Anterior cingulate cortex (tissue), 58 donors: ENCODE measurements at places on chromosomes 2 and 18.

DNA sequence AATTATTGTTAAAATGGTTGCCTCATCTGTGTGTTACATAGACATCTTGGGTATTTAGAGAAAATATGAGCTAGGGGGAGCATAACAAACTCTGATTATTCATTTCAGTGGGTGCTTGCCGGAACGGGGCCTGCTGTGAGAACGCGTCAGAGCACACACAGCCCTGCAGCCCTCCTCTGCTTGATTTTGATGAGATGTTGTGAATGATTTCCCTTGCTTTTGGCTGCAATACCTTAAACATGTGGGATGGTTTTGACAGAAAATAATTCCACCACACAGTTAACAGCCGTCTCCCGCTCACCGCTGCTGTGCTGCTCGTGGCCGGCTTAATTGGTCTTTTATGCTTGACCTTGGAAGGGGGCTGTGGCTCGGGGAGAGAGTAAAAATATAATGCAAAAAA lies 49.9 kb upstream of the TXNDC2 start:
- DNase-seq, result no peak

GRCh38 chr2:169110916-169111315 lies 41.6 kb downstream of the DHRS9 start:
- no peak for DNase-seq

DNA sequence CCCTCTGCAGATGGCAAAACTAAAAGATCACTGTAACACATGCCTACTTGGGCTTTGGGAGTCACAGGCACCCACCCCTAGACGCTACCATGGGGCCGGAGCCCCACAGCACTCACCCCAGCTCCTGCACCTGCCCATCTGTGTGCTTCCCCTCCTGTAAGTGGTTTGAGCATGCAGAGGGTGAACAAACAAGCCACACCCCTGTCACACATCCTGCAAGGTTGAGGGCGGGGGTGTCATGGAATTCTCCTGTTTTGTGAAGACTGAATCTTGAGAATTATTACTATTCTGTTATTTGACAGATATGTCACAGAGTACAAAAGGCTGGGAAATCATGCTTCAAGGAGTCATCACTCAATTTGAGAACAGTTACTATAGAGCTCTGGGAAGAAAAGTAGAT lies 60.9 kb downstream of the RFTN2 start:
- no peak for DNase-seq

DNA sequence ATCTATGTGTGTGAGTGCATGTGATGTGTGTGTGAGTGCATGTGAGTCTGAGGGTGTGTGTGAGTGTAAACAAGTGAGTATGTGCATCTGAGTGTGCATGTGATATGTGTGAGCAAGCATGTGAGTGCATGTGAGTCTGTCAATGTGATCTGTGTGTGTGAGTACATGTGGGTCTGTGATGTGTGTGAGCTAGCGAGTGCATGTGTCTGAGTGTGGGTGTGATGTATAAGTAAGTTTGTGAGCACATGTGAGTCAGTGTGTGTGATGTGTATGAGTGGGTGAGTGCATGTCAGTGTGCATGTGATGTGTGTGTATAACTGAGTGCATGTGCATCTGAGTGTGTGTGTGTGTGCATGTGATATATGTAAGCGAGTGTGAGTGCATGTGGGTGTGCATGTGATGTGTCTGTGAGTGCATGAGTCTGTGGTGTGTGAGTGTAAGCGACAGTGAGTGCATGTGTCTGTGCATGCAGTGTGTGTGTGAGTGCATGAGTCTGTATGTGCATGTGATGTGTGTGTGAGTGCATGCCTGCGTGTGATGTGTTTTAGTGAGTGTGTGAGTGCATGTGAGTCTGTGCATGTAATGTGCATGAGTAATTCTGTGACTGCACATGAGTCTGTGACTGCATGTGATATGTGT lies 44.1 kb downstream of the COPS8 start:
- DNase-seq, result no peak

DNA sequence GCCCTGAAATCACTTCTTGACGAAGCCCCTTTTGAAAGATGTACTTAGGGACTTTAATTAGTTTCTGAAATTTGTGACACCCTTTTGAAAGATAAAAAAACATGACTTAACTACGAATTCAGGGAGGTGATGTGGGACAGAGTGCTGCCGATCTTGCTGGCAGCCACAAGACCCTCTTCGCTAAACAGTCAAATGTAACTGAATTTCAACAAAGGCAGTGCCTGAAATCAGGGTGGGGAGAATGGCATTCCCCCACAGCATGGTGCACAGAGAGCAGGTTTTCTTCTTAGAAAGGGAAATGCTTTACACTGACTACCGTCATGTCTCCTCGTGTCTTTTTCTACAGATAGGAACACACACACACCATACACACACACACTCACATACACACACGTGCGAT lies 640.2 kb upstream of the POU3F3 start:
- no peak for DNase-seq

GRCh38 chr2:39693245-39693644 lies 27.5 kb downstream of the TMEM178A start:
- no peak for DNase-seq

GRCh38 chr2:68726608-68727367 lies 7.8 kb upstream of the ARHGAP25 start:
- no peak for DNase-seq

- DNase-seq, result no peak
Measured at GRCh38 chr2:176162911-176163671, 6.0 kb downstream of the HOXD3 start.

- DNase-seq, result no peak
Measured at GRCh38 chr2:8222979-8223694, 458.7 kb upstream of the ID2 start.

DNA sequence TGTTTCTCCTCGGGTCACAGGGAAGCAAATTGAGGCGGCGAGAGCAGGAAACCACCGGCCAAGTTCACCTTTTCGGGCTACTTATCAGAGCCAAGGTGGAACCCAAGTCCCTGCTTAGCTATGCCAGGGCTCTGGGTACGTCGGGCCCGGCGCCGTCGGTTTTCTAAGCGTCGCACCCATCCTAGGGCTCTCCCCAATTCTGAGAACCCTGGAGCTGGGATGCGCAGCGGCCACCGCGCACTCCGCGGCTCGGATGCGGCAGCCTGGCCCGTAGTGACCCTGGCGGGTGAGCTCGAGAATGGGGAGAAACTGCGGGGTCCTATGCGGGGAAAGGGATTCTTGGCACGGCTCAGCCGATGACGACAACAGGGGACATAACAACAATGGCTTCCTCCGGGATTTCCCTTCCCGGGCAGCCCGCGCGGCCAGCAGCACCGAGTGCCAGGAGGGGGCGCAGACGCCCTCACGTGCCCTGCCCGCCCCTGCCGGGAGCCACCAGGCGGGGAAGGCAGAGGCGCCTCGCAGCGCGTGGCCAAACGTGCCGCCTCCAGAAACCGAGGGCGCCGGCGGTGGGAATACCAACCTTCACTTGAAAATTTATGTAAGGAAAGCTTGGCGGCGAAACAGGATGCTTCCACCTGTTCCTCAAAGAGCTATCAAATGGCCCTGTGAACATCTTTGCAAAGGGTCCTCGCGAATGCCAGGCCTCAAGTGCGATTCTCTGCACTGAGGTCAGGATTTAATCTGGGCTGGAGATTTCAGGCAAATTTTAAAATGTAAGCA lies 2.1 kb upstream of the SLC30A3 start:
- no peak for DNase-seq

GRCh38 chr2:160394153-160394552 lies 99.5 kb downstream of the RBMS1 start:
- no peak for DNase-seq

- DNase-seq, result no peak
Measured at GRCh38 chr2:29765721-29766120, 155.7 kb downstream of the ALK start.

- DNase-seq, result no peak
Measured at GRCh38 chr2:217741381-217741955, 261.3 kb downstream of the TNS1 start.

- no peak for DNase-seq
Measured at GRCh38 chr2:181540421-181540820, 83.2 kb downstream of the ITGA4 start.

GRCh38 chr2:38066421-38067115 lies 9.4 kb downstream of the CYP1B1 start:
- DNase-seq, result no peak

- no peak for DNase-seq
Measured at GRCh38 chr2:216426166-216426777, 14.0 kb downstream of the SMARCAL1 start.

DNA sequence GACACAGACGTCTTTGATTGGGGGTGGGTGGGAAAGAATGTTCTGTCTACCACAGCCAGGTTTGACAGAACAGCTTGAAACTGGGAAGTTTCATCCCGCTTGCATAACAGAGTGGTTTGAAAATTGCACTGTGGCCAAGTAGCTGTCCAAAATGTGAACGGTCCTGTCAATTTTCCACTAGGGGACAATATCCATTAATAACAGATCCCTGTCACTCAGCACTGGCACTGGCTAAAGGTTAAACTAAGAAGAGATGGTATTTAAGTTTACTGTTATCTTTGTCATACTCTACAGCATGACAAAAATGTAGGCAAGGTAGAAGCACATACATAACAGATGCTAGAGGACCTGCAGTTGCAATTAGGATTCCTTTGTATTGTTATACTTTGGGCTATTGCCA lies 55.6 kb upstream of the ACMSD start:
- DNase-seq, result no peak

DNA sequence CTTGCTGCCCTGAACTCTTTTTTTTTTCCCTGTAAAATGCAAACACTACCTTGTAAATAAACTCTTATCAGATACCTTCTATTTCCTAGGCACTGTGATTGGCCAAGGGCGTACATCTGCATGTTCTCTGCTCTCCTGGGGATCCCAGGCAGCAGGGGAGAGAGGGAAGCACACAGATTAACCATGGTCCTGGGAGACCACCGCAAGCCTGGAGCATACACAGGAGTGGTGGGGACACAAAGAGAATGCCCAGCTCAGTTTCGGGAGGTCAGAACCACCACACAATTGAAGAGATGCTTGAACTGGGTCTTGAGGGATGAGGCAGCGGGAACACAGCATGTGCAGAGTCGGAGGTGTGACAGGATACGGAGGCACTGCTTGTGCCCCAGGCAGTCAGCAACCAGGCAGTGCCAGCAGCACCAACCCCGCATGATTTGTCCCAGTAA lies 2.1 kb downstream of the GREB1 start:
- no peak for DNase-seq

- no peak for DNase-seq
Measured at GRCh38 chr2:239298116-239298804, 102.6 kb downstream of the HDAC4 start.

DNA sequence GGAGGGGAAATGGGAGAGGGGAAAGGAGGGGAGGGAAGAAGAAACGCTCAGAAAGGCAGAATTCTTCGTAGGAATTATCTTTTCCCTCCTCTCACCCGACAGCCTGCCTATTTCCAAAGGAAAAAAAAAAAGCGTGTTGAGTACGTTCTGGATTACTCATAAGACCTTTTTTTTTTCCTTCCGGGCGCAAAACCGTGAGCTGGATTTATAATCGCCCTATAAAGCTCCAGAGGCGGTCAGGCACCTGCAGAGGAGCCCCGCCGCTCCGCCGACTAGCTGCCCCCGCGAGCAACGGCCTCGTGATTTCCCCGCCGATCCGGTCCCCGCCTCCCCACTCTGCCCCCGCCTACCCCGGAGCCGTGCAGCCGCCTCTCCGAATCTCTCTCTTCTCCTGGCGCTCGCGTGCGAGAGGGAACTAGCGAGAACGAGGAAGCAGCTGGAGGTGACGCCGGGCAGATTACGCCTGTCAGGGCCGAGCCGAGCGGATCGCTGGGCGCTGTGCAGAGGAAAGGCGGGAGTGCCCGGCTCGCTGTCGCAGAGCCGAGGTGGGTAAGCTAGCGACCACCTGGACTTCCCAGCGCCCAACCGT lies at the start of gene GAD1:
Gene GAD1 (plus strand): TSS at position 384 of the 589 bp plus-strand sequence. CDS start 1,705 bp downstream, outside the sequence.
- peak; percentile 51 for DNase-seq

GRCh38 chr2:31269087-31269486 lies 35.1 kb downstream of the EHD3 start:
- DNase-seq, result no peak

DNA sequence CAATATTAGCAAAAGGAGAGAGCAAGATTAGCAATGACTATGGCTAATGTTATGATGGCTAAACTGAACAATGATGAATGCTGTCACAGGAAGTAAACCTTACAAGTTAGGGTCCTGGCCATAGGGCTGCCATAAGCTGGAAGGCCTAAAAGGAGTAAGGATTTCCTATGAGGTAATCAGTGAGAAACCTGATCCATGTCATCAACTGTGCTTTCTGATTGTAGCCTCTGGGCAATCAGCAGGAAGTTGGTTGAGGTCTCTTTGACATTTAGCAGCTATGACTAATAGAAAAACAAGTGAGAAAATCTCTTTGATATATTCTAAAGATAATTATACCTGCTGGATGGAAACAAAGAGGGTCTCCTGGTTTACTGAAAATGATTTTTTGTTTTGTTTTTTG lies 193.0 kb downstream of the RAB3GAP1 start:
- DNase-seq, result no peak

DNA sequence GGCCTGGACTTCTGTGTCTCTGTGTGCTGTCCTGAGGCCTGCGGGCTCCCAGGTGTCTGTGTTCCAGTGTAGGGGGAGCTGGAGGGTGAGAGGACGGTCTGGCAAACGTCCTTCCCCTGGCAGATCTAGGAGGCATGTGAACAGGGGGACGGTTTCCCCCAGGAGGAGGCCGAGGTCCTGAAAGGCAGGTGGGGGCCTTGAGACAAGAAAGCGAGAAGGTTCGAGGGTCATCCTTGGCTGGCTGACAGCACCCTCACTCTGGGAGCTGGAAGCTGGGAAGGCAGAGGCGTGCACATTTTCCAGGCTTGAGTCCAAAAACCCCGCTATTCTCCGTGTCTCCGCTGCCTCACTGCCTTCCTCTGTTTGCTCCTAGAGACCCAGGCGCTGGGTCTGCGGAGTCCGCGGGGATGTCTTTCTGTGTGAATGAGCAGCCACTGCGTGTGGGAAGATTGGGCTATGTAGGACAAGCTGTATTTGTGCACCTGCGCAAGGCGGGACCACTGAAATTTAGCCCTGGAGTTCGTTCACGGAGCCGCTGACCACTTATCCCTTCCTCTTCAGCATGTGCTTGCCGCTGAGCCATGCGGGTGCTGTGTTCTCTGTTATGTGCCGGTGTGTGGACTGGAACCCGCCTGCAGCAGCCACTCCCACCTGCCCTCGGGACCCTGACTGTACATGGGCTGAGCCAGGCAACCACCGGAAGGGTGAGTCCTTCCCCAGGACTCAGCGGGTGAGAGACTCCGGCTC lies 43.7 kb downstream of the TWIST2 start:
- DNase-seq, result no peak

DNA sequence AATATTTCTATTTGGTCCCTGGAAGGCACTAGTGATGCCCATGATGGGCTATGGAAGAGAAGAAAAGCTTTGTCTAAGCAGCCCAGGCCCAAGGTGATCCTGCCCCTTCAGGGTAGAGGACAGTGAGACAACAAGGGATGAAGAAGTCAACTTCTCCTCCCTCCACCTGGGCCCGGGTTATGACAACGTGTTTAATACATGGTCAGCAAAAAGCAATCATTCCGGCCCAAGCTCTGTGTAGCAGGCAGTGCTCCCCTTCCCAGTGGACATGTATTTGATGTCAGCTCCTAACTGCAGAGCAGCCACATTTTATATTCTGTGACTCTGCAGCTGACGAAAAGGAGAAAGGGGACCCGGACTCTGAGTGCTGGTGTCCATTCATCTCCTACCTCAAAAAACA lies 67.2 kb upstream of the MFF start:
- DNase-seq, result no peak

- peak; percentile 18 for DNase-seq
Measured at GRCh38 chr18:3360211-3360610, 89.8 kb upstream of the TGIF1 start.
